ENCODE measurements at places on chromosomes 4 and X. TPM values are rescaled to one million over a fixed set of nuclear protein-coding genes. Genes with fewer than 3 reads are reported as not detected.

The L1CAM gene
- total RNA-seq: 21.2 TPM

The SPARCL1 gene
- total RNA-seq: not detected

The MAGIX gene
- total RNA-seq: 2.8 TPM

The HS6ST2 gene
- 0.05 TPM for total RNA-seq

The KIAA1210 gene
- total RNA-seq: not detected

The NDP gene
- not detected for total RNA-seq

The CNKSR2 gene
- total RNA-seq: 3.7 TPM

The KCNE5 gene
- 0.13 TPM for total RNA-seq

The DIPK2B gene
- not detected for total RNA-seq

The COL4A5 gene
- 14.2 TPM for total RNA-seq

The HNRNPD gene
- 248 TPM for total RNA-seq

The TXK gene
- 0.28 TPM for total RNA-seq

The GAGE1 gene
- total RNA-seq: not detected

The RENBP gene
- 0.07 TPM for total RNA-seq

The HPSE gene
- 0.92 TPM for total RNA-seq

The FAM241A gene
- total RNA-seq: 1.0 TPM

The TIGD4 gene
- 0.20 TPM for total RNA-seq

The GAGE12F gene
- not detected for total RNA-seq

The SPANXN3 gene
- not detected for total RNA-seq
